ENCODE measurements at places on chromosomes 16 and 17.

- no peak for DNase-seq
These were observed 5.4 kb upstream of the TPPP3 start for GRCh38 chr16:67398546-67399217.

GRCh38 chr16:1036166-1036565, 36.4 kb upstream of the SSTR5 start:
- DNase-seq: no peak

GRCh38 chr17:81395600-81396277, 482 bp downstream of the BAHCC1 start:
- no peak for DNase-seq

DNA sequence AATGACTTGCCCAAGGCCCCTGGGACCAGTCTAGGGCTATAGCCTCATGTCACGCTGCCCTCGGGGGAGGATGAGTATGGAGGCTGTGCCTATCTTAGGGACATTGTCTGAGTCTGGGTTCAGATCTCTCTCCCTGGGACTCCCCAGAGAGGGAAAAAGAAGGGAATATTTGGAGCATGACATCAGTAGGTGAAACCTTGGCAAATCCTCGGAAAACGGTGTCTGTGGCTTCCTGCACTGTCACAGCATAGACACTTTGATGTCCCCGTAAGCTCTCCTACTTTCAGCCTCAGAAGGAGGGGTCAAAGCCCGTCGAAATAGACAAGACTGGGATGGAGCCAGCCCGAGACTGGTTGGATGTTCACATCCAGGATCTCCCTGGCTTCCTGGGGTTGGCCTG, 11.3 kb downstream of the MEOX1 start:
- DNase-seq: no peak

- no peak for DNase-seq
These were observed 782.7 kb downstream of the CDH11 start for GRCh38 chr16:64339052-64339770.

DNA sequence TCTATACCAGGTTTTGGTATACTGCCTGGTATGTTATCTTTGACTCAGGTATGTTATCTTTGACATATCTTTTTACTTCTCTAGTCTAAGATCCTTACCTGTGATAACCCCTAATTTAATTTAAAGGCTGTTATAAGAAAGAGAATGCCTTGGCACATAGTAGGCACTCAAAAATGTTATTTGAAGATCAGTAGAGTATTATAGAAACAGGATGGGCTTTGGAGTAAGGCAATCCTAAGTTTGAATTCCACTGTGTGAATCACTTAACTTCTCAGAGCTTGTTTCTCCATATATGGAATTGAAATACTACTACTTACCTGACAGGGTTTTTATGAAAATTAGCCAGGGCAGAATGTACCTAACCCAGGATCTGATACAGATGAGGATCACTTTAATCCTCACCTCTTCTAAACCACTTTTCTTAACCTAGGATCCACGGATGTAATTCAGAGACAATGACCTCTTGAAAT, 1.2 kb downstream of the BRIP1 start:
- DNase-seq: no peak

DNA sequence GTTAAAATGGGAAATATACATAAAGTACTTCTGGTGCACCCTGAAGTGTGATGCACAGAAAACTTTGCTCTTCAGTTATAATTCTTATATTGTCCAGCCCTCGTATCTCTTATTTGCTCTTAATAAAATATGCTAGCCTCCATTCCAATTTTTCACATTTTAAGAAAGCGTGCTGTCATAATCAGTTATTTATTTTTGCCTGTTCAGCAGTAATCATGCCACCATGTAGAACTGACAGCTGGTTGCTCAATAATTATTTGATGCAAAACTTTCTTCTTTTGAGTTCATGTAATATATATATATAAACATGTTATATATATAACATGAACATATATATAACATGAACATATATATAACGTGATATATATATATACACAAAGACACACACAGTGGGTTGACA, 294.6 kb downstream of the CNTNAP4 start:
- DNase-seq: no peak

- no peak for DNase-seq
These were observed 251.9 kb downstream of the PARN start for GRCh38 chr16:14378131-14378551.

DNA sequence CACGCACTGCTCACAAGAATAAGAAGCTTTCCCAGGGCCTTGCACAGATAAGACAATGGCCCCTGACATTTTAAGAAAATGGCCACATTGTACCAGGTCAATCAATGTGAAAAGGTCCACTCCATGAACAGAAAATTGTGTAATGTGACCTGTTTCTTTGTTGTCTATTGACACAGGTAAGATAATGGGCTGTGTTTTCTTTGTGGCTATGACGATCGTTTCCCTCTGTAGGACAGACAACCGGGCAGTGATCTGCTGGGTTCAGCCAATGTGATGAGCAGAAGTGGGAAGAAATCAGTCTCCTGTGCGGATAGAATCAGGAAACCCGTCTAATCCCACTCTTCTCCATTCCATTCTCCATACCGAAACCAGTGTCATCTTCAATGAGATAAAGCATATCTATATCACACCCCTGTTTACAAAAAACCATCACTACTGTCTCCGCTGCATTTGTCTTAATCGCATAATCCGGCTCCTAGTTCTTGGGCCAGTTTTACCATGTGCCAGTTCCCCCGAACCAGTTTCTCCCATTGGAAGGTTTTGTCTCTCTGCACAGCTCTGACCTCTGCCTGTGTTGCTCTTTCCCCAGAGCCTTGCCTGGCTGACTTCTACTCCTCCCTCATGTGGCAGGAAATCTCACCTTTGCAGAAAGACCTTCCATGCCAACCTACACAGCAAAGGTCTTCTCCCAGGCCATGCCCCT, 66.9 kb upstream of the ATF7IP2 start:
- DNase-seq: no peak
